Stimulated activated CD4-positive, alpha-beta T cell treated with anti-CD3 and anti-CD28 coated beads, Interleukin-1b, Interleukin-23, amount 100 ng/mL, for 48 hours (primary cell): ENCODE measurements at places on chromosomes 5 and 9.

GRCh38 chr9:126636983-126637798, 23.5 kb downstream of the LMX1B start:
- DNase-seq, result no peak

DNA sequence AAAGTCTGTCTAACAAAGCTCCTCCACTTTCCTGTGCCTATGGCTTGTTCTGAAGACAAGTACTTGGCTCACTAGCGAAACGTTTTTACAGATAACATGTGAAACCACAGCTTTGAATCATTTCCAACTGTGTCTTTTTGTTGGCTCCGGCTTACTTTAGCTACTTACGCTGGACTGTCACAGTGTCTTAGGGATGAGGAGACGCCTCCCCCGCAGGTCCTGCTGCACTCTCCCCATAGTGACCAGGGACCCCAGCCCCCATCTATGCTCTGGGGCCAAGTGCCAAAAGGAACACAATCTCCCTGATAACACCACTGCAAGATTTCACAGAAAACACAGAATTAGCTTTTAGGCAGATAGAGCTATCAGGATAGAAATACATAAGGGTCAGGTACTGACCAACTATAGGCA, 219.1 kb downstream of the ADAMTS6 start:
- no peak for DNase-seq

- no peak for DNase-seq
Measured at GRCh38 chr5:149153193-149153750, 12.0 kb downstream of the ABLIM3 start.

- DNase-seq, result no peak
Measured at GRCh38 chr5:54206580-54207229, 103.7 kb downstream of the ARL15 start.

DNA sequence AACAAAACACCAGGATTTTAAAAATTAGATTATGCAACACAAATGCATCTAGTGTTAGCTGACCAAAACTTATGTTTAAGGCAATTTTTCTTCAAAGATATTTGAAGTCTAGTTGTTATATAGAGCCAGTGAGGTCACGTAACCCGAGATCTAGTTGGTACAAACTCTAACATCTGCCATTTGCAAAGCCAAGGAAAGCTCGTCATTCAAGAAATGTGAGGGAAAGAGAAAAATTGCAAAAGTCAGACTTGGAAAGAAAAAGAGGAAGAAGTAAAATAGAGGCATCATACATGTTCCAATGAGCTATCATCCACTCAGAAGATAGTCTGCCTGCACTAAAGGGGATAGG, 293.4 kb upstream of the PUM3 start:
- no peak for DNase-seq

GRCh38 chr5:92613546-92613945, 967.5 kb downstream of the NR2F1-AS1 start:
- DNase-seq, result no peak

DNA sequence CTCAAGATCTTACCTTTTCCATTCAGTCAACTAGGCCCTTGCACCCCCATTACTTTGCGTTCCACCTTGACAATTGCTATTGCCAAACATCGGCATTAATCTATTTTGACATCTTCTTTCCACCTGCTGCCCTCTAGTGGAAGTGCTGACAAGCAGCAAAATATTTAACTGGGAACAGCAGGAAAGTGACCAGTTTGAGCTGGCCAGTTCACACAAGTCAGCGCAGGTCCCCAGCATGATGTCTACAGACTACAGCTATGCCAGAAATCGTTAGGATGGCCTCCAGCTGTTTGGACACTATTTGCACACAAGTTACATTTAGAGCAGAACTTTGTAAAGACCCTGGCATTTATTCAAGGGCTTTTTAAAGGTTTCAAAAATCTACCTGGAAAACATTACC, 160.1 kb downstream of the GHR start:
- no peak for DNase-seq

DNA sequence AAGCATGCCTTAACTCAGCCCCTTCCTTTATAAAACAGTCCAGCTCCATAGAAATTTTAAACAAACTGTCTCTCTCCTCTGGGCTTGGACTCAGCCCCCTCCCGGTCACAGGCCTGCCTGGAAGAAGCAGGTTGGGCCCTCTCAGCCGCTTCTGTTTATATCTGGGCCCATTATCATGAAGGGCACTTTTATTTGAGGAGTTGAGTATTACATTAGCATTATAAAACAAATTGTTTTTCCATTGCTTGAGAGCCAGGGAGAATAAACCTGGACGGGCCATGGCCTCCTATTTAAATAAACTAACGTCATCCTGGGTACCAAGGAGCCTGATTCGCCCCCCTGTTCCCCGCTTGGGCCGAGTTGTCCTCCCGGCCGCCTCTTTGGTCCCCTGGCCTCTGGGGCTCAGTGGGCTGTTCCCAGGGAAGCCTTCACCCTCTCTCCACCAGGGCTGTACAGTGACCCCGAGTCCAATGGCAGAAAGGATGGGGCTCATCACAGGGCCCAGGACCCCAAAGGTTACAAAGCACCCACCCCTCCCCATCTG, 13.2 kb downstream of the IRX2 start:
- no peak for DNase-seq

DNA sequence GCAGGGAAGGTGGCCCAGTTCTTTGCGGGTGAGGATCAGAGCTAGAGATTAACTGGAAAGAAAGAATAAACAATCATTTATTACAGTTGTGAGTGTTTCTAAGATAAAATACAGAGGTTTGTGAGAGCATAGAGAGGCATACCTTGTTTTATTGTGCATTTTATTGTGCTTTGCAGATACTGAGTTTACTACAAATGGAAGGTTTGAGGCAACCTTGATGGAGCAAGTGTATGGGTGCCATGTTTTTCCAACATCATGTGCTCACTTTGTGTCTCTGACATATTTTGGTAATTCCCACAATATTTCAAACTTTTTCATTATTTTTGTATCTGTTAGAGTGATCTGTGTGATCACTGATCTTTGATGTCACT, 715 bp upstream of the C5orf34 start:
- DNase-seq, result no peak

DNA sequence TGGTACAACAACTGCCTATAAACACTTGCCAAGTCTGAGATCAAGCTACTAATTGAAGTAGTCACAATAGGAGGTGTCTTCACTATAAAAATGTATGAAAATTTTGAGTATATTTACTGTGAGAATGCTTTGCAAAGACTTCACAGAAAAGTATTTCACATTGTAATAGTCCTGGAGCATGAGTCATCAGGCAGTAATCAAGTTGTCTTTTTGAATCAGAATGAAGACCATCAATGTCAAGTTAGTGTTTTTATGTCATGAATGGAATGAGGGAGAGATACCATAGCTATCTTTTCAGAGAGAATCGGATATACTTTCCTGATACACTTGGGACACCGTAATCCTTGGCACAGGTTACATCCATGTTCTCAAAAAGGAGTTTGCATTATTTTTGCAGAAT, 466.9 kb upstream of the ARRDC3 start:
- no peak for DNase-seq

GRCh38 chr9:126125177-126125576, 201.5 kb upstream of the MVB12B start:
- DNase-seq, result no peak

DNA sequence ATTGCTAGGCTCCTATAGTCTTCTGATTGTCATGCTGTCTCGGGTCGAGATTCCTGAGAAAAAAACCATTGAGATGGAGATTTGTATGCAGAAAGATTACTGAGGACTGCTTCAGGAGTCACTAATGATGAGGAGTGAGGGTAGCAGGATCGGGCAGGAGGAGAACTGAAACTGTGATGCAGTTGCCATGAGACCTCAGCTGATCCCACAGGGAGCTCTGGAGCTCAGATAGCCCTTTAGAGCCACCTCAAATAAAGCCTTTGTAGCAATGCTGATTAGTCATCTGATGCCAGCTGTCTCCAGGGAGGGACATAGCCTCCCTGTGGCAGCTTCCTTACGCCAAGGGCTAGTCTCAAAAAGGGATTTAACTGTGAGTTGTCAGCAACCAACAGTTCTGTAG, 256.9 kb downstream of the DMAC1 start:
- DNase-seq, result no peak

GRCh38 chr5:170756691-170757090, 26.8 kb upstream of the GABRP start:
- no peak for DNase-seq

GRCh38 chr9:120941046-120941770, 14.6 kb upstream of the TRAF1 start:
- DNase-seq, result no peak

DNA sequence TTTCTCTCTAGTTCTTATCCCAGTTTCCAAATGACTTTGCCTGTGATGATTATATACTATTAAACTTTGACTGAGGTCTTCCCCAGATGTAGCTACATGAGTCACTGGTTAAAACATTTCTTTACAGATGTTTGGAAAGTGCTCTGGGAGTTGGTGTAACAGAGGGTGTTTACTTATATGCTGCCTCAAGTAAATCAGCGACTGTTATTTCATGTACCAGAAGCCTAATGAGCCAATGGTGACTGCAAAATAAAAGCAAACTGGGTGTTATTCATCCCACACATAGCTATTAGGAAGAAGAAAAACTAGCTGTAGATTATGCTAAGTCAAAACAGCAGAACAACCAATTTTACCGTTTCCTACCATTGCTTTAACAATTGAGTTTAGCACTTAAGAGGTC, 929.7 kb upstream of the SEMA6A start:
- no peak for DNase-seq

GRCh38 chr5:9430306-9430705, 115.6 kb downstream of the SEMA5A start:
- DNase-seq, result no peak

DNA sequence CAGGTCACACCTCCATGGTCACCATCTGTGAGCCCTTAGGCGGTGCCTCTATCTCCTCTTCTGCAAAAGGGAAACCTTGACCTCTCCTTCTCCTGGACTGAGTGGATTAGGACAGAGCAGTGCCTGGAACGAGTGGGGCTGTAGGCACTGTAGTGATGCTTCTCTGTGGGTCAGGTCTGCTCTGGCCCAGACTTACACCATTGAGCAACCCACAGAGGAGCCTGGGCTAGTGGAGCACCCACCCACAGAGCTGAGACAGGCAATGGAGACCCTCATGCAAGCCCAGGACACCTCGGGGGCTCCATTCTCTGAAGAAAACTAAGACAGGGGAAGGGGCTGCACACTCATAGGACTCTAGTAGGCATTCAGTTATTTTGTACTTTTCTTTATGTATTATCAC, 400.6 kb downstream of the GADD45G start:
- DNase-seq, result no peak

- no peak for DNase-seq
Measured at GRCh38 chr9:131260751-131261452, 15.4 kb downstream of the FAM78A start.

GRCh38 chr9:15640121-15640520, 87.3 kb downstream of the CCDC171 start:
- no peak for DNase-seq

DNA sequence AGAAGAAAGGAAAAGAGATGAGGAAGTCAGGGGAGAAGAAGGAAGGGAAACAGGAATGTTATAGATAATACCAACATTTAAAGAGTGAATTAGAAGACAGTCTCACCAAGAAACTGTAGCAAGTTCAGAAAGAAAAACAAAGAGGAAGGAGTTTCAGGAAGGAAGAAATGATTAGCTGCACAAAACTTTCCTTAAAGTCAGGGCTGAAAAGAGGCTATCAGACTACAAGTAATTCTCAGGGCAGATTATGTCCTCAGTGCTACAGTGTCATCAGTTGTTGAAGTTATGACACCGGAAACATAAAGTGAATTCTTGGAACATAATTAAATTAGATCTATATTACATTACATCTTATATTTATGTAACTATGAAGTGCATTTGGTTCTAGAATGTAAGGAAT, 226.9 kb downstream of the ARRDC3 start:
- no peak for DNase-seq

- no peak for DNase-seq
Measured at GRCh38 chr5:1330847-1331831, 13.8 kb downstream of the CLPTM1L start.

GRCh38 chr9:134879664-134880483, 736 bp upstream of the FCN2 start:
- no peak for DNase-seq

- DNase-seq, result no peak
Measured at GRCh38 chr5:14202462-14202861, 59.3 kb downstream of the TRIO start.

DNA sequence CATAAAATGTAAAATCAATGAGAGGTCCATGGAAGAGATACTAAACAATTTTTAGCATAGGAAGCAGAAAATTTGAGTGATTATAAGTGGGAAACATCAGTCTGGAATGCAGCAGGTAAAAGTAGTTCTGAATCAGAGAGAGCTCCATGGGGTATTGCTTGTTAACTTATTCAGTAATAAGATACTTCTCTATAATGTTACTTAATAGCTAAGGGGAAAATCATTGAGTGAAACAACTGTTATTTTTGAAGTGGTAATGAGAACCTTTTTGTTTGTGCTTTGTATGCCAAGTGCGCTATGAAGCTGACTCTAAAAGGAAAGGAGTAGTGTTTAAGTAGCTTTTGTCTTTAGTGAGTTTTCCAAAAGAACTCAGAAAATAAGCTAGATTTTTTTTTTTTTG, 95.2 kb downstream of the ERBIN start:
- DNase-seq, result no peak

DNA sequence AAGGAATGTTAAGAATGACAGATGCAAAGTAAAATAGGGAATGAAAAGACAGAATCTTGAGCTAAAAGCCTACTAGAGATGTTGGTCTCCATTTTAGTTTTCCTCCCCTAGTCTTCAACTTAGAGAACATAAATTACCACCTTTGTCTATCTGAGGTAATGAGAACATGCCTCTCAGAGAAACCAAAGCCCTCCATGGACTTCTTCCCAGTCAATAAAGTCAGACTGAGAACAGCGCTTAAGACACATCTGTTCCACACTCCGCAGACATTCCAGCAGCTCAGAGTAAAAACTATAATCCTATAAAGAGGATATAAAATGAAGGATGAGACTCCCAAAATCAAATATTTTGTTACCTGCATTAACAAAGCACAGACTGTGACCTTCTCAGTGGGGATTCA, 79.2 kb downstream of the DPYSL3 start:
- DNase-seq, result no peak

- DNase-seq, result no peak
Measured at GRCh38 chr9:136206602-136207275, 1.8 kb upstream of the LHX3 start.

DNA sequence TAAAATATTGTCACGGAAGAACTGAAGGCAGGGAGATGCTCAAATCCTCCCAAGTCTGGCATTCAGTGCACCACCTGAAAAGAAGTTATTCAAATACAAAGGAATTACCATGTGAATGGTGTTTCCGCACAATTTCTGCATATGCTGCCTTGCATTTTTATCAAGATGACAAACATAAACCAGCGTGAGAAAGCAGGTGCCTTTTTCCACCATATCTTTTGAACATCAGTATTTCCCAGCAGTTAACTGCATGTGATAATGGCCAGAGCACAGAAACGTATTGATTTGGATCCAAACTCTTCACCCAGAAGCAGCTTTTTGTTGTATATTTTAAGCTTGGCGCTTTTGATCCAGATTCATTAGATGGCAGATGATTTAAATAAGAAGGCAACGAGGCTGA, 808.0 kb downstream of the TLE1 start:
- DNase-seq, result no peak

GRCh38 chr9:68983522-68984424, 30.1 kb downstream of the PRKACG start:
- no peak for DNase-seq

- DNase-seq, result no peak
Measured at GRCh38 chr9:19656704-19657103, 132.1 kb downstream of the SLC24A2 start.

- no peak for DNase-seq
Measured at GRCh38 chr9:89191004-89191403, 12.4 kb upstream of the SHC3 start.

- DNase-seq, result no peak
Measured at GRCh38 chr5:4013106-4013898, 417.7 kb downstream of the IRX1 start.

GRCh38 chr9:15156241-15156640, 150.8 kb downstream of the TTC39B start:
- no peak for DNase-seq
